Activated T-cell treated with anti-CD3 and anti-CD28 coated beads, Interleukin-2, amount 50 U/mL, for 4 hours (primary cell): ENCODE measurements at places on chromosomes 2 and 18. TPM values are rescaled to one million over a fixed set of nuclear protein-coding genes. Genes with fewer than 3 reads are reported as not detected.

The LOXHD1 gene
- not detected for total RNA-seq

The IRS1 gene
- total RNA-seq, result 4.6 TPM

The G6PC2 gene
- total RNA-seq, result not detected

The INPP5D gene
- 31.2 TPM for total RNA-seq

- DNase-seq, result no peak
These were observed 102.4 kb downstream of the ALMS1 start for GRCh38 chr2:73488079-73488478.

DNA sequence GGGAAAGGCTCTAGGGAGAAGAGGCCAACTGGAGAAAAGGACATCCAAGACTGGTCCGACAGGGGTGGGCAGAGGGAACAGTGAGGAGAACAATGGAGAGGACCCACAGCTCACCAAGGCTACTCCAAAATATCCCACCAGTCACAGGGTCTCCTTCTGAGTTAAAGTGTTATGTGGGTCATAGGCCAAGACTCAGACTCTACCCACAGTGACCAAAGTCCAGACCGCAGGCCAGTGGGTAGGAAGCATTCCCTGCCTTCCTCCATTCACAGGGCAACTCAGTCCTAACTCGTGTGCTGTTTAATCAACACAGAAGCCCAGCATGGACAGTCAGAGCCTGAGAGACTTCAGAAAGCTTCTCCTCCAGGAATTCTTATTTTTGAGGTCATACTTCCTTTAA, 260.6 kb downstream of the SMAD2 start:
- DNase-seq, result no peak

DNA sequence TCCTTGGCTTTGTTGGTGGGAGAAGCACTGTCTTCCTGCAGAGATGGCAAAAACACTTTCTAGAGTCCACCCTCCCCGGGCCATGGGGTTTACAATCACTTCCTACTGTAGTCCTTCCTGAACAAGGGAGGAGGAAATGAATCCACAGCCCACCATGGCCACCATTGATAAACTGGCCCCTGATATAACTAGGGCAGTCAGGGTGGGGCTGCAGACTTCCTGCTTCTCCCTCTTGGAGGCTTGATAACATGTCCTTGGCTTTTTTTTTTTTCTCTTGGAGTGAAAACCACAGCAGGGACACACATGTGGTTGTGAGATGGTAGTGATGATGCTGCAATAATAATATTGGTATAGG, 437.8 kb downstream of the ZNF521 start:
- no peak for DNase-seq
